ENCODE measurements at places on chromosomes 1 and 21. TPM values are rescaled to one million over a fixed set of nuclear protein-coding genes. Genes with fewer than 3 reads are reported as not detected.

DNA sequence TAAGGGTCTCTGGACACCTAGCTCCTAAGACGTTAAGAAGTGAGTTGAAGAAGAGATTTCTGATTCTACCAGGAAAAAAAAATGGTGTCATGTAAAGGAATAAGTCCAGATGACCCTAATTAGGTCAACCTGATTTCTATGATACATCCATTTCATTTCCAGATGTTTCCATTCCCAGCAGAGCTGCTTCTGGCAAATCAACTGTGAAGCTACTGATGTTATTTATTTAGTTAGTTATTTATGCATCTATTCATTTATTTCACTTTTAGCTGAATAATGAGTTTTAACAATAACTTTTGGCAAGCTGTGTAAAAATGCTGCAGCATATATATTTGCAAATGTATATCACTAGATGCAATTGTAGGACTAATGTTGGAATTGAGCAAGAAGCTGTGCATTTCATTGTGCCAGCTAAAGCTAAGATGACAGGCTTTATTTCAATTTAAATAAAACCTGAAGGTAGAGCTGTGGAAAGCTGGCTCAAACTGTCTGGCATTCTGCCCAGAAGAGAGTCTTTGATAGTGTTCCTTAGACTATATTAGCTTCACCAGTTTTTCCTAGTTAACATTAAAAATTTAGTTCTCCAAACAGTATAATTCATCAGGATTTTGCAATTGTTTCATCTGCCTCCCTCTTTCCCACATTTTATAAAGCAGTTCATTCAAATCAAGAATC lies 1164.4 kb upstream of the ADGRL4 start:
- H3K36me3 ChIP-seq = no peaks in the 10 kb centered on the region
- H3K27ac ChIP-seq = no peak overlapping the region

DNA sequence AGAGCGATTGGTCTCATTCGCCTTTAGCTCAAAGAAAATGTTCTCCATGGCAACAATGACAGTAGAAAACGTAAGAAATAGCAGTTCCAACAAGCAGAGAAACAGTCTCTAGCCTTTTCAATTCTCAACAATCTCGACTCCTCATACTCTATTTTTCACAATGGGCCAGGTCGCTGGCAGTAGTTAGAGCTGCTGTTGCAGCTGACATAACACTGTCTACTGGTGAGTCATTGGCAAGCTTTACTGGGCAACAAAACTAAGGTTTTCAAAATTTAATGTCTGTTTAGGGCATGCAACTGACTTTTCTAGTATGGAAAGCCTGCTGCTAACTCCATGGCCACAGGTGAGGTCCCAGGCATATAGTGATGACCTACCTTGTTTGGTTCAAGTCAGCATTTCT lies 221.1 kb upstream of the KAZN start:
- no peak for DNase-seq
- no peaks in the 10 kb centered on the region for H3K36me3 ChIP-seq
- H3K27me3 ChIP-seq = no peaks in the 10 kb centered on the region
- no peak overlapping the region for H3K4me3 ChIP-seq
- H3K4me1 ChIP-seq = no peaks in the 10 kb centered on the region

The PDC gene
- not detected for total RNA-seq

DNA sequence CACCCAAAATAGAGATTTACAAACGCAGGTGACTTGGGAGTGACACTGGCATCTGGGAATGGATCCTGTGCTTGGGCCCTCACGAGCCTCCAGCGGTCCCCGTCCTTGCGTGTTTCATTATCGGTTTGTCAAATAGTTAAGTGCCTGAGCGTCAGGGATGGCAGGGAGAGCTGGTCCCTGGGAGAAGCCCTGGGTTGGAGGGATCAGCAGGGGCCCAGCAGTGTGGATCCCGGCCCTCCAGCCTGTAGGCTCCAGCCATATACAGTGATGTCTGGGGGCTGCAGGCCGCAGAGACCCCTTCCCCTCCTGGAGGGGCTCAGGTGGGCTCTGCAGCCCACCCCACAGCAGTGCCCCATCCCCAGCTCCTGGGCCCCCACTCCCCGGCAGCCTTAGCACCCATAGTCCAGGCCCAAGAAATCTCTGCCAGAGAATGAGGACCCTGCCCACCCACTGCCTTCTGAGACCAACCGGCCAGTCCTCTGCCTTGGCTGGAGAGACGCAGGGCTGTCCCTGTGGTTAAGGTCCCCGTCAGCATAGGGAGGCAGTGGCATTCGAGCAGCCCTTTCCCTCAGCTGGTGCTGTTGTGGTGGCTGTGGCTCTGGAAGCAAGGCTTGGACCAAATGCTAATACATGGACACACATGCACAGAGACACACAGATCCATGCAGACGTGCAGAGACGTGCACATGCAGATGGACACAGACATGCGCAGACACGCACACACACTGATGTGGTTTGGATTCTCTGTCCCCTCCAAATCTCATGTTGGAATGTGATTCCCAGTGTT lies 2.4 kb upstream of the SLC19A1 start:
- H3K4me3 ChIP-seq = no peak overlapping the region
- no peaks in the 10 kb centered on the region for H3K4me1 ChIP-seq
- H3K27me3 ChIP-seq = no peaks in the 10 kb centered on the region
- H3K36me3 ChIP-seq = no peaks in the 10 kb centered on the region
- H3K27ac ChIP-seq = no peak overlapping the region

The PHLDA3 gene
- total RNA-seq = 0.67 TPM

The MMEL1 gene
- total RNA-seq = not detected

- H3K4me1 ChIP-seq = no peaks in the 10 kb centered on the region
- H3K27ac ChIP-seq = no peak overlapping the region
- H3K4me3 ChIP-seq = no peak overlapping the region
- no peak for DNase-seq
Measured at GRCh38 chr1:188386161-188386560, 1557.4 kb downstream of the PLA2G4A start.

DNA sequence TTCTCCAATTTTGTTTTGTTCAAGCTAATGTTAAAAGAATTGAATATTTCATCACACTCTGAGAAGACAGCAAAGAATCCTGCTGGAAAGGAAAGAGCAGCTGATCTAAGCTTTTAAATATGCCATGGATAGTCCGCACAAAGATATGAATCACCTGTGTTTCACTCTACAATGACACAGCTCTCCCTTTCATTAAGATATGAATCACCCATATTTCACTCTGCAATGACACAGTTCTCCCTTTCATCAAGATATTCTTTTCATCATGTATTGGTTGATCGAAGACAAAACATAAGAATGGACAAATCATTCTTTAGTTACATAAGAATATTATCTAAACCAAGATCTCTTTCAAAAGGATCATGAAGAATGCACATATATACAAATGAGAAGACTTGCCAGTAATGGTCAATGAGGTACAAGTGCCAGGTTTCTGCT lies 367.3 kb downstream of the SMYD3 start:
- no peak for DNase-seq
- H3K27me3 ChIP-seq = no peaks in the 10 kb centered on the region
- no peak overlapping the region for H3K4me3 ChIP-seq
- H3K36me3 ChIP-seq = no peaks in the 10 kb centered on the region
- H3K4me1 ChIP-seq = no peaks in the 10 kb centered on the region

GRCh38 chr1:47635111-47635510 lies 197.3 kb downstream of the FOXD2 start:
- H3K27me3 ChIP-seq = no peaks in the 10 kb centered on the region
- no peaks in the 10 kb centered on the region for H3K36me3 ChIP-seq
- H3K4me1 ChIP-seq = no peaks in the 10 kb centered on the region
- H3K27ac ChIP-seq = no peak overlapping the region
- no peak overlapping the region for H3K4me3 ChIP-seq
- DNase-seq = no peak

DNA sequence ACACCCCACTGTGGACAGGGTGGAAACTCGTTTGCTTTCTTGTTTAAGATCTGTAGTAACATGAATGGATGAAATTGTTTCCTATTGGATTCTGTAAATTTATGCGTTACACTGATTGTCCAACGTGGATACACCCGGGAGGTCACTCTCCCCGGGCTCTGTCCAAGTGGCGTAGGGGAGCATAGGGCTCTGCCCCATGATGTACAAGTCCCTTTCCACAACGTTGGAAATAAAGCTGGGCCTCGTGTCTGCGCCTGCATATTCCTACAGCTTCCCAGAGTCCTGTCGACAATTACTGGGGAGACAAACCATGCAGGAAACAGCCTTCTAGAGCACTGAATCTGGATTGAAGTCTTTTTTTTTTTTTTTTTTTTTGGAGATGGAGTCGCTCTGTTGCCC lies 1.4 kb downstream of the RCC1 start:
- peaks cover 37% of the 10 kb centered on the region for H3K36me3 ChIP-seq
- peak overlapping the region; percentile 91 for H3K4me3 ChIP-seq
- no peaks in the 10 kb centered on the region for H3K27me3 ChIP-seq
- peak overlapping the region; percentile 77 for H3K27ac ChIP-seq
- no peak for DNase-seq
- H3K4me1 ChIP-seq = peaks cover 34% of the 10 kb centered on the region

The KRTAP11-1 gene
- not detected for total RNA-seq

DNA sequence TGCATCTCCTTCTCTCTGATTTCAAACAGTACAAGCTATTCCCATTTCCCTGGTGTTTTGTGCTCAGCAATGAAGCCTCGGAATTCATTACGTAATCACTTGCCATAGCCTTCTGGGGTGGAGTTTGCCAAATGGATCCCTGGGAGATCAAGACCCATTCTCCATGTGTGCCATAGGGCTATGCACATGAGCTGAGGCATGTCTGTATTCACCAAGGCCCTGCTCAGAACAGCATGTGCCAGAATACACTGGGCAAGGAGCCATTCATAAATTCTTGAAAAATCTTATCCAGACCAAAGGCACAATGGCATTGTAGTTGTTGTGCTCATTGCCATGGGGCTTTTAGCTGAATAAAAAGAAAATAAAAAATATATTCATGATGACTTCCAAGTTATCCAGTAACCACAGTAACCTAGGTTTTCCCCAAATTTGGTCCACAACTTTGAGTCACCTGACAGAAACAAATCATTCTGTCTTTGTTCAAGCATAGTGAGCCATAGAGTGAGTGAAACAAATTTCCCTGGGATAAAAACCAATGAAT lies 53.0 kb downstream of the CRB1 start:
- no peaks in the 10 kb centered on the region for H3K36me3 ChIP-seq
- no peak for DNase-seq
- no peaks in the 10 kb centered on the region for H3K27me3 ChIP-seq
- H3K4me1 ChIP-seq = no peaks in the 10 kb centered on the region

The SPRR1B gene
- total RNA-seq = not detected

DNA sequence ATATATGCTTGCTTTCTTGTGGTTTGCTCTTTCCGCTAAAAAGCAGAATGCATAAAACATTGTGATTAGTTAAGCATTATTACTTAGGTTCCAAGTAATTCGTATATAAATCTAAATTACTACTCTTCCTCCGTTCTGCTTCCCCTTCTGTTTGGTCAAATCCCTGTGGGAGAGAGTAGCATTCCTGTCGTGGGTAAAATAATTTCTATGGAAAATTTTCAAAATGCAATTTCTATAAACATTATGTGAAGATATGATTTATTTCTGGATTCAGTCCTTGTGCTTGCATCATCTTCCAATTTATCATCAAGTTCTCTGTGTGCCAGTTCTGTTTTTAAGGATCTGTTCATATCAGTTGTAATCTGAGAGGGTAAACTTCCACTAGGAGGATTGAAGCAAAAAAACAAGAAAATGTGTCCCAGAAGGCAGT lies 7.2 kb upstream of the WARS2 start:
- H3K36me3 ChIP-seq = no peaks in the 10 kb centered on the region
- H3K27me3 ChIP-seq = no peaks in the 10 kb centered on the region
- H3K4me3 ChIP-seq = no peak overlapping the region
- H3K4me1 ChIP-seq = no peaks in the 10 kb centered on the region
- no peak for DNase-seq
- H3K27ac ChIP-seq = no peak overlapping the region

GRCh38 chr1:93042187-93043056 lies 36.7 kb upstream of the MTF2 start:
- H3K4me1 ChIP-seq = peaks cover 5% of the 10 kb centered on the region
- H3K36me3 ChIP-seq = no peaks in the 10 kb centered on the region
- peak overlapping the region; percentile 43 for H3K4me3 ChIP-seq
- peak overlapping the region; percentile 25 for H3K27ac ChIP-seq

DNA sequence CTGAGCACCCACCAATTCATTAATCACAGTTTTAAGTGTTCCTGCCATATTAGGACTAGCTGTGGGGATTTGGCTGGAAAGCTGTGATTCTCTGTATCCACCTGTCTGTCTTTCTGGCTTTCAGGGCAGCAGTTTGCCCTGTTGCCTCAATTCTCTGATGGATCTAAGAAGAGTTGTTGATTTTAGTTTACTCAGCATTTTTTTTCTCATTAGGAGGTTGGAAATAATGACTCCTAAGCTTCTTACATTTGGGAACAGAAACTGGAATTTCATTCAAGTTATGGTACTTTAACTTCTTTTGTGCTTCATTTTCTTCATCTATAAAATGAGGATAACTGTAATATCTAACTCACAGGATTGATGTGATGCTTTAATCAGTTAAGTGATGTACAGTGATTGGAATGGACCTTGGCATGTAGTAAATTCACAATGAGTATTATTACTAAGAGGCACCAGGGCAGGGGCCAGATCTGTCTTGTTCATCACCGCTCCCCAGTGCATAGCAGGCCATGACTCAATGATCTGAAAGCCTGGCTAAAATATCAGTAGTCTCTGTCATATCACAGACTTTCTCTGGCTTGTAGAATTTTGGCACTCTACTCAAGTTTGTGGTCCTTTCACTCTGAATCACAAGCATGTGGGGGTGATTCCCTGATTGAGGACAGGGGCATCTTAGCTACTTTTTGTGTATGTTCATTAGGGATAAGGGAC lies 51.4 kb upstream of the GREM2 start:
- H3K36me3 ChIP-seq = no peaks in the 10 kb centered on the region
- H3K27ac ChIP-seq = no peak overlapping the region
- H3K4me3 ChIP-seq = no peak overlapping the region
- no peak for DNase-seq
- no peaks in the 10 kb centered on the region for H3K4me1 ChIP-seq

The PGLYRP3 gene
- not detected for total RNA-seq

- H3K27me3 ChIP-seq = no peaks in the 10 kb centered on the region
- no peak overlapping the region for H3K4me3 ChIP-seq
- no peak overlapping the region for H3K27ac ChIP-seq
- no peaks in the 10 kb centered on the region for H3K4me1 ChIP-seq
- no peaks in the 10 kb centered on the region for H3K36me3 ChIP-seq
Measured at GRCh38 chr1:107626073-107626796, 338.7 kb downstream of the VAV3 start.

- no peak overlapping the region for H3K27ac ChIP-seq
- no peaks in the 10 kb centered on the region for H3K36me3 ChIP-seq
- no peaks in the 10 kb centered on the region for H3K4me1 ChIP-seq
- no peak for DNase-seq
- no peak overlapping the region for H3K4me3 ChIP-seq
- H3K27me3 ChIP-seq = no peaks in the 10 kb centered on the region
Measured at GRCh38 chr1:67921725-67922489, 88.6 kb upstream of the GNG12 start.

The TCEA3 gene
- 49.3 TPM for total RNA-seq

DNA sequence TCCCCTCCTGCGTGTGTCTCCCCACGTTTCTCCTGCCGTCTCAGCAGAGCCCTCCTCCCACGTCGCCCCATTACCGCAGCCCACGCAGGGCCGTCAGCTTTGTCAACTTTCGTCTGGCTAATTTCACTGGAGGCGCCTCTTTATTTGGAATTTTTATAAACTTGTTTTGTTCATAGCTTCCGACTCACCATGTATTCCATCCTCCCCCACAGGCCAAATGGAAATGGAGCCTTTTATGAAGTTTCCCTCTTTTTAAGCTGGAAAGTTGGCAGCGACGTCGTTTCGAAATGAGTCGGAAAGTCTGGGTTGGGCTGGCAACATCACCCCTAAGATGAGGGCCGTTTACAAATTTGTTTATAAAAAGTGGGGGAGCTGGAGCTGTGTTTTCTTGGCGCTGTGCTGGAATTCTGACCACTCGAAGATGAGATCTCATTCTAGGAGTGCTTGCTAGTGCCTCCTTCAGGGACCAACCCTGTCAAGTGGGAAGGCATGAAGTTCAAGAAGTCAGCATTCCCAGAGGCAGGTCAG lies 23.7 kb upstream of the SLC45A1 start:
- H3K27ac ChIP-seq = no peak overlapping the region
- no peak overlapping the region for H3K4me3 ChIP-seq
- no peaks in the 10 kb centered on the region for H3K36me3 ChIP-seq
- H3K27me3 ChIP-seq = no peaks in the 10 kb centered on the region
- no peaks in the 10 kb centered on the region for H3K4me1 ChIP-seq
